ENCODE measurements at places on chromosomes 2 and 18.

GRCh38 chr18:45539491-45539891 is 75.8 kb upstream of the SLC14A2 start:
- DNase-seq, result no peak

DNA sequence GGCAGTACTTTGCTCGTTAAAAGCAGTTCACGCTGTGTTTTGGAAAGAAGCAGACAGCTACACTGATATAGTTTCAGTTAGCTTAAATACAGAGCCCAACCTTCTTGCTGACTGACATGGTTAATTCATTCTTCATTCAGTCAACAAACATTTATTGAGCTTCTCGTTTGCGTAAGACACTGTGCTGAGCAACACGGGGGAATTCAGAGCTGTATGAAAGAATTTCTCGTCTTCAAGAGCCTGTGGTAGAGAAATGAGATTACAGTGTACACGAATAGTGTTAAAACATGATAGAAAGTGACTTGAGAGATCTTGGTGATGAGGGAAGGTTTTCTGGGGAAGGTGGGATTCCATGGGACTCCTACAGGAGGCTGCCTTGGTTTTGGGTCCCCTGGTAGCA is 44.7 kb downstream of the ADAM23 start:
- DNase-seq, result no peak

DNA sequence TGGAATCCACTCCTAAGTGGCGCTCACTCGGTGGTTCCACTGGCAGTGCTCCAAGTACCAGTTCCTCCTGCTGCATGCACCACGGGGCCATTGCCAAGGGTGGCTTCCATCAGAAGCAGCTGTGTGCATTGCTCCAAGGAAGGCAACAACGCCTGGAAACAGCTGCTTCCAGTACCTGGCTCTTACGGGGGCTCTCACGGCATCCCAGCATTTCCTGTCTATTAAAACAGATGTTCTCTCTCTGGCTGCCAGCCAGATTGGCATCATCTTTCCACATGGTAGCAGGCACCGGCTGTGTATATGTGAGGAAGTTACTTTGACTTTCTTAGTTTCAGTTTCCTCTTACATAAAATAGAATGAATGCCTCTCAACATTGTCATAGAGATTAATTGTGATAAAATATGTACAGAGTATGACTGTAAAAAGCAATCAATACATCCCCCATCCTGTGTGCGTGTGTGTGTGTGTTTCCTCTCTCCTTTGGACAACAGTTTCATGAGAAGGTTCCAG is 84.9 kb downstream of the CMPK2 start:
- DNase-seq, result no peak

- DNase-seq, result no peak
These were observed 140.7 kb downstream of the NOL4 start for GRCh38 chr18:34083910-34084535.

GRCh38 chr2:161946489-161947107 is 127.4 kb downstream of the DPP4 start:
- DNase-seq, result no peak

DNA sequence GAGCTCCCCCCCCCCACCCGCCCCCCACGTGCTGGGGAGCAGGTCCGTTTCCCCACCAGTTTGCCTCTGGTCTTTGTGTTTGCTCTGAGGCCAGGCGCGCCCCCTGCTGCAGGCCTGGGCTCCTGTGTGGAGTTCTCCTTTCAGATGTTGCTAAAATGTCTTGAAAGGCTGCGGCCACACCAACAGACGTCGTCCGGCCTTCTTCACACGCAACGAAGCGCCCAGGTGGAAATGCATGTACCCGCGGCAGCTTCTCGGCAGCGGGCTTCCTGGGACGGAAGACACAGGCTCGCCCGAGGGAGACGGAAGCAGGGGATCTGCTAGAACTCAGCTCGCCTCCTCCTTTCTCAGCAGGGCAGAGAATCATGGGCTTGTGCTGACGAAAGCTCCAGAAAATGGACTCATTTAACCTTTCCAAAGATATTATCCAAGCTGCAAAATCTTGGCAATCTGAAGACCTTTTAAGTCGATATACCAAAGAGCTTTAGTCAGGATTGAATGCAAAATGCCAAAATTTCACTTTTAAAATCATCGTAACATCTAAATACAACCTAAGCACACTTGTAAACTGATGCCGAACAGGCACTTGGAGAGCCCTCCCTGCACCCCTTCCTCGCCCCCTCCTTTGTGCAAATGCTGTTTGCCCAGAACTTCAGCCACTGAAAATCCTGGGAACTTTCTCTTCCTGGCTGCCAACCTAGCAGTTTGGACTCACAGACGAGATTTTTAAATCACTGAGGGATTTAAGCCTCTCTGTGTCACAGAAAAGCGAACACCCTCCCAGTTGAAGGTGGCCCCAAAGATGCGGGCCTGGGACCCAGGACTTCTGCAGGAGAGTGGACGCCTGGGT is 125.5 kb upstream of the ZNF516 start:
- DNase-seq, result no peak

DNA sequence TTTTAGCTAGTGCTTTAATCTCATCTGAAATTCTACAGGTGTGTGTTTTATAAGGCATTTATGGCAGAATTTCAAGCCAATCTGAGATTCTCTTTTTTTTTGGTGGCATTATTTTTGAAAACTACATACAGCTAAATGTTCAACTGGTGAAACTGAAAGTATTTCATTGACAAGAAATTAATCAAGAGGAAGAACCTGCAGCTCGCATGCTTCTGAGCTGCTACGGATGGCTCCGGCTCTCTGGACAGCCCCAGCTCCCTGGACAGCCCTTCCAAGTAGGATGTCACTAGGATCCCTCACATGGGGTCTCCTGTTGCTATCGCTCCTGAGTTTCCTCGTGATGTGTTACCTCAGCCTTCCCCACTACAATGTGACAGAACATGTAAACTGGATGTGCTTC is 46.4 kb downstream of the AAK1 start:
- no peak for DNase-seq

GRCh38 chr2:133573491-133574162 is 5.4 kb upstream of the NCKAP5 start:
- no peak for DNase-seq

GRCh38 chr18:74503137-74503536 is 7.0 kb downstream of the CNDP2 start:
- DNase-seq, result no peak

DNA sequence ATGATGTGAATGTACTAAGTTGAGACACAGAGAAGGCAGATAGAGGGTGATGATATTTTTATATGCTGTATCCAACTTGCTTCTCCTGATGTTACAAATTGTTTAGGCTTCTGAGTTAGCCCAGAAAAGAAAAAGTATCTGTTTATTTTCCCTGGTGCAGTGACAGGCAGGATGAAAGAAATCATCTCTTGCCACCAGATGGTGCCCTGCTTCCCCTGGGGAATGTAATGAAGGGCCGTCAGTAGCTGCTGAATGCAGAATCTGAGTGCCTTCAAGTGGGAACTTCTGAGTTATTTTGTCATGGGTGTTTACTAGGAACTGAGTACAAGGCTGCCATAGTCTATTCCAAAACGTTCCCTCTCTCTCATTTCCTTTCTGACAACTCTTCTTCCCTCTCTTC is 525.6 kb downstream of the MBD2 start:
- DNase-seq, result no peak

DNA sequence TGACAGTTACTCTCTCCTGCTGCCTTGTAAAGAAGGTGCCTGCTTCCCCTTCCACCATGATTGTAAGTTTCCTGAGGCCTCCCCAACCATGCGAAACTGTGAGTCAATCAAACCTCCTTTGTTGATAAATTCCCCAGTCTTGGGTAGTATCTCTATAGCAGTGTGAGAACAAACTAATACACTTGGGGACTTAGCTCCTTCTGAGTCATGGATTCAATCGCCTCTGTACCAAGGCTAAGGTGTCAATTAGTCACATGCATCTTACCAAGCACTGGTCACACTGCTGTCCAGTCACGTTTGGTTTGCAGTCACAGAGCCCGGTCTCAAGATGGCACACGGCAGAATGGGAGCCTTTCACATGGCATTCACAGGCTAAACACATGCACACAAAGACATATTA is 100.6 kb downstream of the LAMA1 start:
- no peak for DNase-seq

- DNase-seq, result no peak
These were observed 12.6 kb upstream of the TMEM214 start for GRCh38 chr2:27019931-27020855.

DNA sequence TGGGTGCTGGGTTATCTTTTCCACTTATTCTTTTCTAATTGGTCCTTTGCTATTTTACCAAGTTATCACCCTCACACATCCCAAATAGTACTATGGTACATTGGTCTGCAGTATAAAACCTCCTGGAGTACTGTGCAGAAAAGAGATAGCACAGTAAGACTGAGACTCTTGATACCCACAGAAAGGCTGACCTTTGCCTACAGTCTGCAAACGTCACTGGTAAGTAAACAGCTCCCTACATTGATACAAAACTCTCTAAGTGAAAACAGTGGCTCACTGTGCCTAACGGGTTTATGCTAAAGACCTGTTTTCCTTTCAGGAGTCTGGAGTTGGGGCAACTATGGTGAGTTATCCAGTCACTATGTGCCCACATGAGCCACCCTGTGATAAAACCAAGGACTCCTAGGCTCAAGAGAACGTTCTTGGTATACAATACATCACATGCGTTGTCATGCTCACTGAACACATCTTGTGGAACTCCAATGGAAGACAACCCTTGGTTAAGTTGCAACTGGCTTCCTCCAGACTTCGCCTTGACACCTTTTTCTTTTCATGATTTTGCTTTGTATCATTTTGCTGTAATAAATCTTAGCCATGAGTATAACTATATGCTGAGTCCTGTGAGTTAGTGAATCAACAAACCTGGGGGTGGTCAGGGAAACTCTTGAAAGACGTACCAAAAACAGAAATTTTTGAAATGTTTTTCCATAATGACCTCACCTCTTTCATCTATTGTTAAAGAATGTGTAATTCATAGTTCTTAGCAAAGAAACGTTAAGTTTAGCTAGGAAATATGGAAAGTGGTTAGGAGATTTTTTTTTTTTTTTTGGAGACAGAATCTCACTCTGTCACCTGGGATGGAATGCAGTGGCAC is 104.9 kb downstream of the C2orf74 start:
- no peak for DNase-seq

DNA sequence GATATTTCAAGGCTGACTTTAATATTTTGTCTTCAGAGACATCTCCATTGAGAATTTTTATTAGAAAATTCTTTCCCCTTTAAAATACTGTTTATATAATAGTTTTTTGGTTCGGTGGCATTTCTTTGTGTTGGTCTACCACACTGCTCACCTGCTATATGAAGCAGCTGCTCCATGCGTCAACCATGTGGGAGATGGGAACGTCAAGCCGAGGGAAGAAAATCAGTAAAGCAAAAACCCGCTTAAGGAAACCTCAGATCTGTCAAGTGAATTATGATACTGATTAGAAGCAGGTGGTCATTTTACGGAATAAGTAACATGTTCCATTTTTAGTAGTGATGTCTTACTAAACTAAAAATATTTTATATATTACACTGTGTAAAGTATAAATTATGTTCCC is 5.6 kb upstream of the TMEM17 start:
- no peak for DNase-seq

DNA sequence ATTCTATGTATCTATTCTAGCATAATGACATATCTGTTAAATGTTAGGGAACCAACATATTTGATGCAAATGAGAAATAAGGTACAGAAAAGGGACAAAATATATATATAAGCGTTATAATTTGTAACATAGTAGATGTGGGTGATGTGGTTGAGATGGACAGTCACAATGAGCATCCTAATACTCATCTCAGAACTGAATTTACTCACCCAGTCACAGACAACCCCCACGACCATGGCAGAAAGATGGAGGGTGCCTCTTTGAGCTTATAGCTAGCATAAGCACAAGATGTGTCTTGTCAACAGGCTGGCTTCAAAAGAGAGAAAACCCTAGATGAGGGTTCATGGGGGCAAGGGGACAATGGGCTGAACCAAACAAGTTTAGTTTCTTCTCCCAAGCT is 9.1 kb upstream of the DSG3 start:
- no peak for DNase-seq

DNA sequence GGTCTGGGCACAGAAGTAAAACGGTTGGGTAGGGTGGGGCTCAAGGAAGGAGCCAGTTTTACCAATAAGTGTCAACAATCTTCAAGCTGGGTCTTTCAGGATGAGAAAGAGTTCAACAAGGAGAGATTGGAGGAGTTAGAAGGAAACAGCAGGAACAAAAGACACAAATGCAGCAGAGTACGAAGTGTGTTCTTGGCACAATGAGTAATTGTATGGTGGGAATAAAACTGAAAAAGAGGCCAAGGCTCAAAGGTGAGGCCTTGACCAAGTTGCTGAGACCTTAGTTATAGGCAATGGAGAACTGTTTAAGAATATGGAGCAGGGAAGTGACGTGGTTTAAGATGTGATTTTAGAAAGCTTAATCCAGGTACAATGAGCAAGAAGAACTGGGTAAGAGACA is 230.3 kb downstream of the PDE11A start:
- DNase-seq, result no peak

GRCh38 chr2:42652086-42652485 is 83.7 kb downstream of the MTA3 start:
- no peak for DNase-seq

DNA sequence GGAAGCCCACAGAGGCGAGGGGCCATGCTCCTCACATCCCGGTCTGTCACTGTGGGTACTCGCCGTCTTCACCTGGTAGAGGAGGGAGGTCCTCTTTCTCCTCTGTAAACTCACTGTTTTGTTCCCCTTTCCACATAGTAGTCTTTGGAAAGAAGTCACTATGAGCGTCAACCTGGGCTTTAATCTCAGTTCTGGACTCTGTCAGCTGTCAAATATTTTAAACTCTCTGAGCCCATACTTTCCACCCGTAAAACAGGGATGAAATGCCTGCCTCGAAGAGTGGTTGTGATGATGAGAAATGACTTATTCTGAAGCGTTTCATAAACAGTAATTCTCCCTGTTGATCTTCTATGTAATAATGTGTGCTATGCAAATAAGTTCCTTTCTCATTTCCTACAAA is 547.1 kb upstream of the SOX11 start:
- DNase-seq, result no peak

GRCh38 chr2:119085613-119086012 is 72.9 kb downstream of the C1QL2 start:
- no peak for DNase-seq

GRCh38 chr2:69227716-69228115 is 159.3 kb downstream of the GFPT1 start:
- DNase-seq, result no peak

GRCh38 chr2:236617796-236618195 is 48.2 kb downstream of the ACKR3 start:
- no peak for DNase-seq

DNA sequence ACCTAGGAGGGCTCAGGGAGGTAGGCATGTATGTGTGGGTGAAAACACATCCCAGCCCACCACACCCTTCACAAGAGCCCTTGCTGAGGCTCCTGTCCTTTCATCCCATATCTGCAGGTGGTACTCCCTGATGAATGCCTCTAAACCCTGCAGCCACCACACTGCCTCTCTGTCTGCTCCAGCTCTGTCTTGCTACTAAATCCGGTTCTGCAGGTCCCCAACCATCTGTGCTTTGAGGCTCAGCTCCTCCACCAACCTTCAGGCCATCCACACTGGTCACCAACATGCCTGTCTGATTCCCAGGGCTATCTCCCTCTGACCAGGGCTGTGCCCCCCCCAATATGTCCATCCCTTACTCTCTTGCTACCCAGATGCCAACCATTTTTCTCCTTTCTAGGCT is 92.7 kb downstream of the BIN1 start:
- no peak for DNase-seq

GRCh38 chr2:146992057-146992456 is 852.8 kb upstream of the ACVR2A start:
- DNase-seq, result no peak

- no peak for DNase-seq
These were observed 102.4 kb downstream of the ICA1L start for GRCh38 chr2:202769201-202769600.

- DNase-seq, result no peak
These were observed 42.0 kb downstream of the CTIF start for GRCh38 chr18:48580782-48581181.

GRCh38 chr18:10017043-10017442 is 103.2 kb downstream of the VAPA start:
- DNase-seq, result no peak

All from activated T-helper 1 cell treated with Interleukin-2 at 50 U/mL for 16 hours (primary cell).